ENCODE measurements at places on chromosomes 13 and 19.
A peak's percentile ranks its signal among the peaks of the same experiment; 100 is the strongest.

DNA sequence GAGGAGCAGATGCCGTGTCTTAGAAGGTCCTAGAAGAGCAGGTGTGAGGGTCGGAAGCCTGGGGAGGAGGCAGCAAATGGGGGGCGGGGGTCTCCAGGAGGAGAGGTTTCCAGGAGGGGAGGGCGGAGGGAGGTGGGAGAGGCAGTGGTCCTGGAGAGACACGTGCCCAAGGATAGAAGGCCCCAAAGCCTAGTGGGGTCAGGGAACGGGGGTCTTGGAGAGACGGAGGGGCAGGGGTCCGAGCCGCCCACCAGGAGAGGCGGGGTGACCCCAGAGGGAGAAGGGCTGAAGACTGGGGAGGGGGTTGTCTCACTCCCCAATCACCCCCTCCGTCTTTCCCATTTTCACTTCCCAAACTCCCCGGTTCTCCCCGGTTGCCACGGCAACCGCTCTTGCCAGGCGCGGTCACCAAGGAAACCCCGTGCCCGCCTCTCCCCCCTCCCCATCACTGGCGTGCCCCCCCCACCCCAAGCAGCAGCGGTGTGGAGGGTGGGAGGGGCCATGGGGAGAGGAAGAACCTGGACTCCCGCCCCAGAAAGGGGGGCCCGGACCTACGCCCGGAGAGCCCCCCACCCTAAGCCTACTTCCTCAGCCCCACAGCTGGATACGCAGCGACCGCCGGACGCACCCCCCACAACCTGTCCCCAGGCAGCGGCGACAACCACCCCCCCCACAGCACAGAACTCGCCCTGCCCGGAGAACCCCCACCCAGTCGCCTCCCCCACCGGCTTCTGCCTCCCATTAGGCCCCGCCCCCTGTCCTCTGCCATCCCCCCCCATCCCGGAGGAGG, 988 bp downstream of the LRRC4B start:
- DNase-seq = no peak

- DNase-seq = no peak
Observed at GRCh38 chr13:55534306-55534705, 1606.4 kb upstream of the PRR20A start.

DNA sequence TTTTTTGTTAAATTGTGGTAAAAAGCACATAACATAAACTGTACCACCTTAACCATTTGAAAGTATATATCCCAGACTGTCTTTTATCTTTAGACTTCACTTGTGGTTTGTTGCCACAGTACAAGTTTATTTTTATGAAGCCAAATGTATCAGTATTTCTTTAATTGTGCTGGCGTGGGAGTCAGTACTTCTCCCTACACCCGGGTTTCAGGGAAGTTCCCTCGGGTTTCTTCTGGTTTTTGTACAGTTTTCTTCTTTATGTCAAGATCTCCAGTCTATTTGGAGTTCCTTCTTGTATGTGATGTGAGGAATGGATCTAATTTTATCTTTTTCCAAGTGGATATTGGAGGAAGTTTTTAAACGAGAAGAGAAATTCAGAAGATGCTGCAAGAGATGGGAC, 20.5 kb downstream of the CCDC8 start:
- no peak for DNase-seq

GRCh38 chr13:110138700-110139036, 168.3 kb downstream of the COL4A1 start:
- no peak for DNase-seq

DNA sequence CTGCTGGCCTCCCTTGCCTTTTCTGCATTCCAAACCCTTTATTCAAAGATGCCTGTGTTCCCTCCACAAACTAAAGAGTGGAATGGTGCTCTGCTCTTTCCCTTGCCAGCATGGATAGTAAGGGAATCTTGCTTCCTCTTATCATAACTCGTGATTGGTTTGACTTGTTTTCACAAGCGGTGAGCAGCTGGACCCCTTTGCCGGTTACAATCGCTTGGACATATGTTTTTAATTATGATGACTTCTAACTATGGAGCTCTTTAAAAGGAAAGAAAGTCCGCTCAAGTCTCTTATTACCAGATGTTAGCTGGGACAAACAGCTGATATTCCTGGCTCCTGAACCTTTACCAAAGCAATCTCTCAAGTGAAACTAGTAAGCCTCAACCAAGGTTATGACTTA, 1094.7 kb downstream of the UQCRFS1 start:
- DNase-seq = no peak

GRCh38 chr19:14073925-14074838, 1.6 kb downstream of the MISP3 start:
- DNase-seq = no peak

DNA sequence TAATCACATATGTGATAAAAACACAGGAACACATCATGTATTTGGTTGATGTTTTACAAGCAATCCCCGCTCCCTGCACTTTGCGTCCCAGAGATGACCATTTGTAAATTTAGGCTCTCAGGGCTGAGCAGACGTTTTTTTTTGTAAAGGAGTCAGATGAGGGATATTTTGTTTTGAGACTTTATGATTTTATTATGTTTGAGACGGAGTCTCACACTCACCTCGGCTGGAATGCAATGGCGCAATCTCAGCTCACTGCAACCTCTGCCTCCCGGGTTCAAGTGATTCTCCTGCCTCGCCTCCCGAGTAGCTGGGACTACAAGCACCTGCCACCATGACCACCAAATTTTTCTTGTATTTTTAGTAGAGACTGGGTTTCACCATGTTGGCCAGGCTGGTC, 1.4 kb downstream of the TLE6 start:
- DNase-seq = no peak

- no peak for DNase-seq
Observed at GRCh38 chr19:46466536-46467196, 4.7 kb downstream of the PNMA8A start.

DNA sequence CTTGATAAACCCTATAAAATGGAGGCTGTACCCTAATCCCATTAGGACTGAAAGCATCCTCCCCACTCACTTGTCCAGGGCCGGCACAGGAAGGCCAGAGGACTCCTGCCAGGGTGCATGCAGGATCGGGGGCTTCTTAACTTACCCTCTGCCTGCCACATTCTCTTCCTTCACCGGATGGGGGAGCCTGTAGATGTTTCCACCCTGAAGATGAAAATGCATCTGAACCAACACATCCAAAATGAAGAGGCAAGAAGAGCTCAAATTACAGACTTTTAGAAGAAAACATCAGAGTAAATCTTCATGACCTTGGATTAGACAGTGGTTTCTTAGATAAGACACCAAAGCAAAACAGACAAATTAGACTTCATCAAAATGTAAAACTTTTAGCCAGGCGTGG, 25.9 kb upstream of the NAPA start:
- DNase-seq = peak; percentile 30

DNA sequence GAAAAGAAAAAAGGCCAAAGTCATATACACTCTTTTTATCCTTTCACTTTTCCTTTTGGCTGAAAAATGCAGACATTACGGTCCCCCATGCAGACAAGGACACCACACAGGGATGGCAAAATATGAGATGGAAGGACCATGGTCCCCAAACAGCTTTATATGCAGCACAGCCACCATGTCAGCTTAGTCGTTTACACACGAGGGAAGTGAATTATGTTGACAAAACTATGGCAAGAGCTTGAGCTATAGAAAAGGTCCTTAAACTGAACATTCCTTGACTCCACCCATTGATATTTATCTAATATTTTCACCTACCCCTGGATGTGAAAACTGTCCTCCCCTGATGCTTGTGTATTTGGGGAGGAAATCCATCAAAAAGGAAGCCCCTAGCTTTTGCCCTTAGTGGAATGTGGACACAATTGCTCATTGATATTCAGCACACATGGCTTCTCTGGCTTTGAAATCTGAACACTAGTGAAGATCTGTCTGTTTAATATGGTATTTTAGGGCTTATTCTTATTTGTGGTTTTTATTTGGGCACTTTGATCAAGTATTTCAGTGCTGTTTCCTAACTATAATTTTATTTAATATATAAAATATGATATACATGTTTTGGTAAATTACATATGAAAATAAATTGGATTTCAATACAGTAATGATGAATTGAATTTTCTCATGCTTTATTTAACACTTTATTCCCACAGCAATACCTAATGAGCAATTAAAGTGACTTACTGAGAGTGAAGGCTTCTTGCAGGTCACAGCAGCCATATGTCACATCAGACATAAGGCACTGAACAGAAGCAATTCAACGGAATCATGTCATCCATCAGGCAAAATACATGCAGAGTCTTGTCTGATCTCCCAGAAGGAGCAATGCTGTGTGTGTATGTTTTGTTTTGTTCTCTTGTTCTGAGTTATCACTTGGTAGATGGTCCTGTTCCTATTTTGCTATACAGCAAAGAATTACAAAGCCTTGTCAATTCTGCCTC, 6.8 kb upstream of the GTF2F2 start:
- no peak for DNase-seq

- no peak for DNase-seq
Observed at GRCh38 chr19:23810496-23810895, 51.8 kb upstream of the ZNF681 start.

DNA sequence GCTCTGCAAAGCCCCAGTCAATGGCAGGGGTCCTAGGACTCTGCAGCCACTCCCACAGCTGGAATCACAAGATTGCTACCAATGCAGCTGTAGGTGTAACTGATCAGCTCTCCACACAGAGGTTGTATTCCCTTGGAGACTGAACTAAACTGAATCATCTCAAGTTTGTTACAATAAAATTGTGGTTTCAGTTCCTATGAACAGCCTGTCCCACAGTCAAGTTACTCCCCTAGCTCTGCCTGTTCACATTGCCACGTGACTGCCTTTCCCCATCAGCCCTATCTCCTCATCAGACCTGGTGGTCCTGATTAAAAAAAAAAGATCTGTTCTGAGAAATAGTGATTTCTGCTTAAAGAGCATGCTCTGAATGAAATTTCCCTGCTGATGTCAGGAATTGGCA, 287.9 kb upstream of the NBEA start:
- no peak for DNase-seq

DNA sequence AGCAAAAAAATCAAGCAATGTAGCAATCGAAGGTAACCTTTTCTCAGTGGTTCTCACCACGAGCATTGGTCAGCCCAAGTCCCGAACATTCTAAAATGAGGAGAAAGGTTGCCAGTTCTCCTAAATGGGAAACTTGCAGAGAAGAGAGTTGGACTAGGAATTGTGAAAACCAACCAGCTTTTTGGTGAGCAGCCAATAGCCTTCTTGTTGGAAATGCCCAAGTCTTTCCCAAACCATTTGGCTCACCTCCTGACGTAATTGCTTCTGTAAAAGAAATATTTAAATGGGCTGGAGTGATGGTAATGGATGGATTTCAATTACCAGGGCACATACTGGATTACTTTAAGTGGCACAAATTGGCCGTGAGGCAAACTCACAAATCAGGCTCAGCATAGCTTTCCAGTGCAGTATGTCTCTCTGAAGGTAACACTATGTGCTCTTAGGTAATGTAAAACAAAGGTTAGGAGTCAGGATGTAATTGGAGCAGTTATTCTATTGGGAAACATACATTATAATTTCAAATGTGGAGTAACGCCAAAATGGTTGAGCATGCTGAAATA, 423.2 kb downstream of the KLF5 start:
- no peak for DNase-seq

DNA sequence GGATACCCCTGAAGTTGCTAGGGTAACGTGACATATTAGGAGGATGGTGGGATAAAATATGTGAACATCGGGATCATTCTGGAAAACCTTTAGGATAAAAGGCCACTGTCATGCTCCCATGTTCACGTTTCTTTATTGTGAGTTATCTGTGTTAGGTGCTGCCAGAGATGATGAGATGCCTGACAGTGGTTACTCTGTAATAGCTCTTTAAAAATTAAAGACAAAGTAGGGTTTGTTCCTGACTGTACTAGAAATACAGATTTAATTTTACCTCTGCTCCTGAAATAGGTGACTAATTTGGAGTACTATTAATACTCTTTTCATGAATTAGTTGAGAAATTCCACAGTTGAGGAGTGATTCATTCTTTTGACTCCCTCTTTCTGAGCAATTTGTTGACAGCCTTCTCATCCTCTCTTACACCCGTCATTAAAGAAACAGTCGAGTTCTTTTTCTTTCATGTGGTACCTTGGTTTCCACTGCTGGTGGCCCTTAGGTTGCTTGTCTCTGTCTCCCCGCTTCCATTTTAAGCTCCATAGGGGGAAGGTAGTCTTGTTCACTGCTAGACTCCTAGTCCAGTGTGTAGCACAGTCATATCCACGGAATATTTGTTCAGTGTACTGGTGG, 28.4 kb downstream of the SAE1 start:
- peak; percentile 80 for DNase-seq

- no peak for DNase-seq
Observed at GRCh38 chr19:40982594-40983101, 8.4 kb upstream of the CYP2B6 start.
